Posterior cingulate gyrus (tissue), 11 donors: ENCODE measurements at places on chromosomes 11 and 22.

- no peak for DNase-seq
Observed at GRCh38 chr11:130145975-130146776, 13.4 kb upstream of the ST14 start.

DNA sequence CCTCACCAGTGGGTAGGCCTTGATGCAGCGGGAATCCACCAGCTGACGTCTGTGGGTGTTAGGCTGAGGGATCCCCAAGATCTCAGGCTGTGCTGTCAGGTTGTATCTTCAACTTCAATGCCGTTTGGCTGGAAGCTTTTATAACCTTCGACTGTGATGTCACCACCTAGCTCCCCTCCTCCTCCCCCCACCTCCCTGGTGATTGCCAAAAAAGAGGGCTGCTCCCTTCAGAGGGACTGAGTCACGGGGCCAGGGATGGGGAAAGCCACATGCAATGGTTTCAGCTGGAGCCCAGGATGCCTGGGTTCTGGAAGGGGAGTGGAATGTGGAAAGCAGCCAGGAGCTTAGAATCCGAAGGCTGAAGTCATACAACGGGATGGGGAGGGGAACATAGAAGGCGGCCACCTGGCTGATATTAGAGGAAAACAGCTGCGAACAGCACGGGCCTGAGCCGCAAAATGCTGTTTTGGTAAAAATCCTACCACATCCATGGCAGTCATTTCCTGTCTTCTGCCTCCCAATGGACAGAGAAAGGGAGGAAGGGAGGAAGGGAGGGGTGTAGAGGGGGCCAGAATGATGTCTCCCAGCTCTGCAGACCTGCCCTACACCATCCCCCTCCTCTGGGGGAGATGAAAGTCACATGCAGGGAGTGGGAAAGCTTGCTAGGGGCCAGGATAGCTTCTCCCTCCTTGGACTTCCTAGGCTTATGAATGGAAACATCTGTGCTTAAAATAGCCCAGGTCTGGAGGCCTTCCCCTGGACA lies at the start of gene LRRN4CL:
Gene LRRN4CL (minus strand): TSS at position 110 of the 763 bp plus-strand sequence. CDS start 1,022 bp downstream, outside the sequence.
- no peak for DNase-seq

- no peak for DNase-seq
Observed at GRCh38 chr22:34986523-34986922, 79.4 kb upstream of the ISX start.

DNA sequence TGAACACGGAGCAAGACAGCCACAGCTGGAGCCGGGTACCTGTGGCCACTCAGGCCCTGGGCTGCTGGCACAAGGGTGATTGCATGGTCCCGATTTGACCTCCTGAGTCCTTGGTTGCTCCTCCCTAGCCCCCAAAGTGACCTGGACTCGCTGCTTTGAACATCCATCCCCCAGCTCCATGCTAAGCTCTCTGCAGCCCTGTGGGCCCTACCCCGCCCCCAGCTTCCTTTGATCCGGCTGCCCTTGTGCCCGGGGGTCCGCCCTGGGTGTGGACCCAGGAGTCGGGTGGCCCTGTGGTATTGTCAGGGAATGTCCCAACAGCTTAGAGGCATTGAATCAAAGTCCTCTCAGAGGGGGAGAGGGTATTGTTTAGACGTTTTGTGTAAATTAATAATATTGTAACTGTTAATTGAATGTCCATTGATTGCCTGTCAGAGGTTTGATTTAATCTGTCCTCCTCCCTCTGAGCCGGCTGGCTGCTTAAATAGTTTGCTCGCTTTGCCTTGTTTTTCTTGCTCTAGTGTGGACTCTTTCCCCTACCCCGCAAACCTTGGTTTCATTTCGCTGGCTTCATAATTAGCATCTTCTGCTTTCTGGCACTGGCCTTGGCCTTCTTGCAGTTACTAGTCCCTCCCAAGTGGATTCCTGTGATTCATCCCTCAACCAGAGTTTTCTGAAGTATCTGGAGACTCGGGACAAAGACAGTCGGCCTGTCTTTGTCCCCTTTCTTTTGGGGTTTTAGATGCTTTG lies 20.7 kb downstream of the GRIK4 start:
- DNase-seq, result peak; percentile 35

- no peak for DNase-seq
Observed at GRCh38 chr22:37357446-37358075, 69.7 kb downstream of the ELFN2 start.

GRCh38 chr11:129417458-129417857 lies 41.8 kb downstream of the BARX2 start:
- no peak for DNase-seq

DNA sequence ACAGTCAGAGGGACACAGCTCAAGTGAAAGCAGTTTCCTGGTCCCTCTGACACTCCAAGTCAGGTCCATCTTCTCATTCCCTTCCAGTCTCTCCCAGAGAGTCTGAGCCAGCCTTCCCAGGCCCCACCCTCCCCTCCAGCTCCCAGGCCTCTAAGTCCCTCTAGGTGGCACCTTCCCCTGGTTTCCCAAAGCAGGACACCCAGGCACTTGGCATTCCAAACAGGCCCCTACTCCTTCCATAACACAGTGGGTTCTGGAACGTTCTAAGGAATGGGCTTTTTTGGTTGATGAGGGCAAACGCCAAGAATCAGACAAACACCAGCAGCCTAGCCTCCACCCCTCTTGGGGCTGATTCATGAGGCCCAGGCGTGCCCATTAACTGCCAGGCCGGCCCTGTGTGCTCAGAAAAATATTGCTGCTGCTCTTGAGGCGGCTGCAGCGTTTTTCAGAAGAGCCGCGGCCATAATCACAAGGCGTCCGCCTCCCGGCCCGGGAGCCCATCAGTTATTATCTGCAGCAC lies 418.7 kb downstream of the SOX6 start:
- DNase-seq, result no peak

GRCh38 chr11:4495487-4495886 lies 13.0 kb downstream of the OR52K1 start:
- no peak for DNase-seq

DNA sequence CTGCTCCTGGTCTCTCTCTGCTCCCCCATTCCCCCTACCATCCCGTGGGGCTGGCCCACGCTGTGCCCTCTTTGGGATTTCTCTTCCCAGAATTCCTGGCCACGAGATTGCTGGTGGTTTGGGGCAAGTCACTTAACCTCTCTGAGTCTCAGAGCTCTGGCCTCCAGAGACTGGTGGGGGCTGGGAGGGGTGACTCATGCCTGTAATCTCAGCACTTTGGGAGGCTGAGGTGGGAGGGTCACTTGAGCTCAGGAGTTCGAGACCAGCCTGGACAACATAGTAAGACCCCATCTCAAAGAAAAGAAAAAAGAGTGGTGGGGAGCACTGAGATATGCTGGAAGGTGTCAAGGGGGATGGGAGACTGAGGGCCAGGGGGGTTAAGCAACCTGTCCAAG lies 18.3 kb downstream of the OTUB1 start:
- no peak for DNase-seq

DNA sequence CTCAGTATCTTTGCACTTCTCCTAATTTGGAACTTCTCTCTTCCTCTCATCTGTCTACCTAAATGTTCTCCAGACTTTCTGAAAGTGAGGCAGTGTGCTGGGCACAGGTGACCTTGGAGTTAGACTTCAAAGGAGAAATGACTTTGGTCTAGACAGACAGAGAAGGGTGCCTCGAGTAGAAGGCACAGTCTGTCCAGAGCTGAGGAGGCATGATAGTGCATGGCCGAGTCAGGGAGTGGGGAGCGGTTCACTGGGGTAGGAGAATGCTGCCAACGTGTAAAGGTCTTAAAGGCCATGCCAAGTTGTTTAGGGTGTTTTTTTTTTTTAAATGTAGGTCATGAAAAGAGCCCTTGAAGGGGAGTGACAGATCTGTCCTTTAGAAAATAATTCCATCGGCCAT lies 17.3 kb upstream of the ZBTB16 start:
- no peak for DNase-seq

DNA sequence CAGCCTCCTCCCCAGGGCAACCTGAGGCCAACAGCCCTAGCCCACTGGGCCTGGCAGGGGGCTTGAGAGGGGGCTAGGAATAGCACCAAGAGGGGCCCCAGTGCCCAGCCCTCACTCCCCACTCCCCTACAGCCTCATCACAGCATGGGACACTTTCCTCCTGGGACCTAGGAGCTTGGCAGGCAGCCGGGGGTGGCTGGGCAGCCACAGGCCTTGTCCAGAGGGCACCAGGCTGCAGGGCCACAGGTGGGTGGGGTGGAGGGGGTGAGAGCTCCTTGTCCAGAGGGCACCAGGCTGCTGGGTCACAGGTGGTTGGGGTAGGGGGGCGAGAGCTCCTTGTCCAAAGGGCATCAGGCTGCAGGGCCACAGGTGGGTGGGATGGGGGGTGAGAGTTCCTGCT lies 61.8 kb downstream of the WNT7B start:
- no peak for DNase-seq

DNA sequence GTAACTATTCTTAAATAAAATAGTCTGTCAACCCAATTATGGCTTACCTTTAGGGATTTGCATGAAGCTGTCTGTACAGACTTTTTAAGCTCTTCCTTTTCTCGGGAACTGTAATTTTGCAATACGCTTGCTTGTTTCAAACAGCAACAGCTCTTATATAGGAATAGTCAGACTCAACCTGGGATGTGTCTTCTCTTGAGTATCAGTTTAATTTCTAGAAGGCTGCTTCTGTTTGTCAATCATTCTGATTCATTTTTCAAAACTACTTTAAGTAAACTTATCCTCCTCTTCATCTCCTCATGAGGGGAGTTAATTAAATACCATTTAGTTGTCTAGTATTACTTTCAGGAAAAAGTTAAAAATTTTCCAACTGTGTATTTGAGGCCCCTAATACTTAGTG lies at the start of gene OR10AG1:
Gene OR10AG1 (minus strand): TSS at position 101 of the 400 bp plus-strand sequence. CDS start 38 bp downstream, at position 63.
- no peak for DNase-seq

- DNase-seq, result no peak
Observed at GRCh38 chr11:107043242-107044006, 25.1 kb upstream of the GUCY1A2 start.

DNA sequence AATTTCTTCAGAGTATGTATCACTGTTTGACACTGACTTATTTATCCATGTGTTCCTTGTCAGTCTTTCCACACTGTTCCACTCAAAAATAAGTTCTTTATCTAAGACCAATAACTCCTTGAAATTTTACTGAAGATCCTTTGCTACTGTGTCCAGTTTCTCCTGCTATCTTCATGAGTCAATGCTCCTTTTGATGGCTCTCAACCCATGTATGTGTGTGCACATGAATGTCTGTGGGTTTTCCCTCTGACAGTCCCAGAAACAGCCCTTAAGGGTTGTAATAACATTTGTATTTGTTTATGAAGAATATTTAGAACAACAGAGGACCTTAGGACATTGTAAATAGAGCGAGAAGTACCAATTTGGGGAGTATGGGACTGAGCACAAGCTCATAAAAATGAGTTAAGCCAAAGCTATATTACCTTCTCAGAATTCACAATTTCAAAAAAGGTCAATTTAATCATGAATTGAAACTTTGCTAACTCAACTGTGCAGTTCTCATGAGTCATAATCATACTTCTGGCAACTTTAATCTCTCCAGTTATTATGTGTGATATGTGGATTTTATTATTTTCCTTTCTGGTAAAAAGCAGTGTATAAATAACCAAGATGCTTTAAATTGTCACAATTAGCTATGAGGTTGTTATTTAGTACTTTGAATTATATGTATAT lies 533.6 kb downstream of the CNTN5 start:
- no peak for DNase-seq

DNA sequence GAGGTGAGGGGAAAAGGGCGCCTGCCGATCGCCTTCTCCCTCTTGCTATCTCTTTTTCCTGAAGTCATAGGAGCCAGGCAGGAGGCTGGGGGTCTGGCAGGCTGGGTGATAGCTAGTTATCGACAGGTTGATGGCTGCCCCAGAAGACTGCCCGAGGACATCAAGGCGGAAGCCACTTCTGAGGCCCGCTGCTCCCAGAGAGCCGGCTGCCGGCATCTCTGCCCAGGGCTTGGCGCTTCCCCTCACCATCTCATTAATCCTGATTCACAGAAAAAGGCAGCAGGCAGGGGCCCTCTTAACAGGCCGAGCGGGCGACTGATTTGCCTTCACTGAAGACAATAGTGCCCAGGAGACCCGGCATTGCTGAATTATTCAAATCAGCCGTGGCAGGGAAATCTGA lies 124.2 kb downstream of the MIAT start:
- DNase-seq, result no peak
